ENCODE measurements at places on chromosomes 3 and 15.
A peak's percentile ranks its signal among the peaks of the same experiment; 100 is the strongest.

GRCh38 chr3:72848703-72849081, 447 bp upstream of the SHQ1 start:
- peak; percentile 86 for DNase-seq

DNA sequence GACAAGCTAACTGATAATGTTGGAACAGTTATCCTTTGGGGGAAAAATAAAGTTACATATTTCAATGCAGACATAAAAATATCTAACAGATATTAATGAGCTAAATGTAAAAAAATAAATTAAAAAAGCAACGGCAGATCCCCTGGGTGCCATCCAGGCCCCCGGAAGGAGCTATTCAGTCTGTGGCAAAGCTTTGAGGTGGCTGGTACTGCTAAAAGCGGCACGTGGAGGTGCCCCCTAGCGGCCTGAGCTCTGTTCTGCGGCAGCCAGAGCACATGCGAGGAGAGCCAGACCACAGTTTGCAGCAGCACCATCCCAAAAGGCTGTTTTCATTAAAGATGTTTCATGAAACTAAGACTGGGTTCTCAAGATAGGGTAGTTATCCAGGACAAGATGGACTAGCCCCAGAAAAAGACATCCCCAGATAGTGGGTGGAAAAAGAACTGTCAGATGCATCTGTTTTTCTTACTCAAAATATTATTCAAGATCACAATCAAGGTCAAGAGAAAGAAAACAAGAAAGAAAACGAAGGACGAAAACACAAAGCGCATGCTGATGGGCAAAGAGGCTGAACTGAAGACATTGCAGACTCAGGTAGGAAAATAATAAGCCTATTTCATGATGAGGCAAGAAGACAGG, 18.7 kb downstream of the AP3S2 start:
- peak; percentile 92 for DNase-seq

DNA sequence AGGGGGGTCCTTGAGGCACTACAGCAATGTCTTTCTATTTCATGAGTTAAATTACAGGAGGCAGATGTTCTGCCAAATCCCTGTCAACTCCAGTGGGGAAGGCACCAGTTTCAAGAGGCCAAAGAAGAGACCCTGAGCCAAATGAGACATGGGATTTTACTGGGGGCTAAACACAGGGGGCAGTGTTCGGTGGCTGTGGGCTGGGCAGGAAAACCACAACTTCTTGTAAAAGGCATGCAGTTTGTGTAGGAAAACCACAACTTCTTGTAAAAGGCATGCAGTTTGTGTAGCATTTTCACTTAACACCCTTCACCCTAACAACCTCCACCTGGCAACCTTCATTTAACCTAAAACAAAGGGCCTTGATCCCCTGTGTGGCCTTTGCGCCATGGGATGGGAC, 61.0 kb downstream of the POLR2M start:
- peak; percentile 12 for DNase-seq

- peak; percentile 36 for DNase-seq
Observed at GRCh38 chr3:113018536-113019181, 27.9 kb downstream of the GTPBP8 start.

DNA sequence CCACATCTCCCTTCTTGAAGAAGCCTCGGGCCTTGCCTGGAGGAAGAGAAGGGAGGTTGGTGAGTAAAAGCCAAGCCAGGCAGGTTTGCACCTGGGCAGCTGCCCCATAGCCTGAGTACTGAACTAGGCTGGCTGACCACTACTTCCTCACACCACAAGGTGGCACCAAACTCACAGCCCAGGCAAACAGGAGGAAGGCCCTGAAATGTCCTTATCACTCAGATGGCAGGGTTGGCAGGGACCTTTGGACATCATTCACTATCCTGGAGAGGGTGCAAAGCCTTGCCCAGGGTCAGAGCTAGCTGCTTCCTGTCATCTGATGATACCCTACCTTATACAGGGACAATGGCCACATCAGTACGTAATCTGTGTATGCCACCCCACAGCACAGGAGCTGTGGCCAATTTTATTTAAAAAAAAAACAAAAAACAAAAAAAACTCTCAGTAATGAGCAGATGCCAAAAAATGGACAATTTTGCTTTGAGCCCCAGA, 2.2 kb upstream of the GRAMD2A start:
- DNase-seq = peak; percentile 88

DNA sequence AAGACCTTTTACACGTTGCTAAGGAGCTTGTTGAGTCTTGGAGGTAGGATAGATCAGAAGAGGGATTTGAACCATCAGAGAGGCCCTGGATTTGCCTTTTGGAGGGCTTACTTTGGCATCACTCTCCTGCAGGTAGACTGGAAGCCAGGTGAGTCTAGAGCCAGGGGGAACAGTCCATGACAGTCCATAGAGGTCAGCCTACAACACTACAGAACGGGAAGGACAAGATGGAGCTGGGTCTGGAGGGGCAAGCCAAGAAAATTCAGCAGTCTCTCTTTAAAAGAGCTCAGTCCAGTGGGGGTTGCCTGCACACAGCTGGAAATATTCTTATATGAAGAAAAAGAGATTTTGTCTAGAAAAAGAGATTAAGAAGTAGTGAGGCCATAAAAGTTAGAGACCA, 60.7 kb downstream of the HHLA2 start:
- no peak for DNase-seq

Measured in hematopoietic multipotent progenitor cell treated with erythropoietin and hydrocortisone succinate and interleukin-3 and kit ligand, for 6 days (in vitro differentiated cells).